Tibial artery (tissue), 4 donors: ENCODE measurements at places on chromosomes 5 and 9.

- no peak for DNase-seq
These were observed 604.2 kb upstream of the CLINT1 start for GRCh38 chr5:158463188-158463587.

DNA sequence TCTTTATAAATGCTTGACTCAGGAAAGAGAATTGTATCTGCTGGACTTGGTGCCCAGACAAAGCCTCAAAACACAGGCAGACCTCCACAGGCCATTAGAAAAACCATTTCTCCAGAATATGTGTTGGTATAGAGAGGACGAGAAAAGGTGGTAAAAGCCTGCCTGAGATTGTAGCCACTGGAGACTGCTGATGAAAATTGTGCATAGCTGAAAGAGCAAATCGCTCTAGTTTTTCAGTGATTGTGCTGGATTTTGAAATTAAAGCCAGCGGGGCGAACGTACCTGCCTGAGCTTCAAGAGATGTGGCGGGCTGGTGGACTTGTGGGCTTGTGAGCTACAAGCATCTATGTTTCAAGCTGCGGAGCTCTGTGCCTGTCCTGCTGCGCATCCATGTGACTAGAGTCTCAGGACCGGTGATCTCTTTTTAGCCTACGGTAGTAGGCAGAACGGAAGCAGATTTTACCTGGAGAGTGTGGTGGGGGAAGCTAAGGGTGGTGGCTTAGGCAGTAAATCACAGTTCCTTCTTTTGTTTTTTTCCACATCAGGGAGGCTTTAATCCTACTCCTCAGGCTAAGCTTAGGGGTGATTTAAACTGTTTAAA is 193.6 kb downstream of the SREK1 start:
- no peak for DNase-seq

DNA sequence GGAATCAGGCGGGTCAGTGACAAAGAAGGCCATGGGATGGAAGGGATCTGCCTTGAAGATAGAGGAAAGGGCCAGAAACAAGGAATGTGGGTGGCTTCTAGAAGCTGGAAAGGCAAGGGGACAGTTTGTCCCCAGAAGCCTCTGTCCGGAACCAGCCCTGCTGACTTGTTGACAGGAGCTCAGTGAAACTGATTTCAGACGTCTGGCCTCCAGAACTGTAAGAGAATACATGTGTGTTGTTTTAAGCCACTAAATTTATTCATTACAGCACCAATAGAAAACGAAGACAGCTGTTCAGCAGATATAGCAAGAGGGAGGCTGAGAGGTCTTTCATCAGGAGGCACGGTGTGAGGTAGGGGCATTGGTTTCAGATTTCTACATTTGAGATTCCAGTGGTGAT is 422.5 kb downstream of the KDM4C start:
- no peak for DNase-seq

- DNase-seq = no peak
These were observed 34.5 kb downstream of the DDX46 start for GRCh38 chr5:134793111-134793510.

DNA sequence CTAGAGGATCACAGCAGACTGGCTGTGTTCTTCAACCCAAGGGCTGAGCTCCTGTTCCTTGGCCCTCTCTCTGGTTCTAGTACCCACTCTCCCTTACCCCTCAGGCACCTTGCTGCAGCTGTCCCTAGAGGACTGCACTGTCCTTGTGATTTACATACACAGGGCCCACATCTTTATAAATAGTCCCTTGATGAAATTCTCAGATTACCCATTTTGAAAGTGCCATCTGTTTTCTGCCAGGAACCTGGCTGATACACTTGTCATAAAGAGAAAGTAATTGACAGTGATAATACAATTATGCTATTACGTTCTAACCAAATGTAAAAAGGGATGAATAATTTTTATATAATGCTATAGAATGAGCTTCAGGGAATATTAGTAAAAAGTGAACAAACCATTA is 16.5 kb upstream of the SPARC start:
- no peak for DNase-seq

- peak; percentile 76 for DNase-seq
These were observed 46.6 kb downstream of the ARHGAP26 start for GRCh38 chr5:142816531-142817430.

DNA sequence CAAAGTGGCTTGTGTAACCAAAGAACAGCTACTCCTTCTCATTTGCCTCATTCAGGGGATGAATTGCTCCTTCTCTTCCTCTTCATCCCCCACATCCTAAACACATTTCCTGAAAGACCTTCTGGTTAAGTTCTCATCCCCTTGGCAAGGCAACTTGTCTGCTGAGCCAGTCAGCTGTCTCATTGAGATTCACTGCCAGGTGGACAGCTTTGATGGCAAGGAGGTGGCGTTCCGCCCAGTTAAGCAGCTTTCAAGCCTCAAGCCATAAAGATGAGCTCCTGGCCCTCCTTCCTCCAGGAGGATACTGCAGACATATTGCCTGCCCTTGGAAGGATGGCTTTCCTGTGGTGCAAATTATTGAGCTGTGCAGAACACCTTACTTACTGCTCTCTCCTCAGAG is 448.6 kb upstream of the MPDZ start:
- no peak for DNase-seq

- DNase-seq = no peak
These were observed 53.9 kb downstream of the CSNK1A1 start for GRCh38 chr5:149497357-149497756.

GRCh38 chr5:82931110-82931509 is 146.1 kb downstream of the TMEM167A start:
- DNase-seq = no peak

DNA sequence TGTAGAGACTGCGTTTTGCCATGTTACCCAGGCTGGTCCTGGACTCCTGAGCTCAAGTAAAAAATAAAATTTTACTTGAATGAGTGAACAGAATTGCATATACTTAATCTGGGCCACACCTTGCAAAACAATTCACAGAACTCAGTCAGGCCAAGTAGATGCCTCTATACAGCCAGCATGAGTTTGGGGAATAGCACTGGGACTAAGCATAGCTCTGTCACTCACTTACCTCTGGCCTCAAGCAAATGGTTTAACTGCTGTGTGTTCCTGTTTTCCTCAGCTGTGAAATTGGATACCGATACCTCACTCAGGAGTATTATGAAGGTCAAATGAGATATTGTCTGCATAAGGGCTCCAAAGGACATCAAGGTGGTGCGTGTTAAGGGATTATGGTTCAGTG is 10.9 kb upstream of the FRMPD1 start:
- DNase-seq = no peak

GRCh38 chr5:131264451-131265099 is 722 bp downstream of the CDC42SE2 start:
- no peak for DNase-seq
